ENCODE measurements at places on chromosomes 16 and 17.

DNA sequence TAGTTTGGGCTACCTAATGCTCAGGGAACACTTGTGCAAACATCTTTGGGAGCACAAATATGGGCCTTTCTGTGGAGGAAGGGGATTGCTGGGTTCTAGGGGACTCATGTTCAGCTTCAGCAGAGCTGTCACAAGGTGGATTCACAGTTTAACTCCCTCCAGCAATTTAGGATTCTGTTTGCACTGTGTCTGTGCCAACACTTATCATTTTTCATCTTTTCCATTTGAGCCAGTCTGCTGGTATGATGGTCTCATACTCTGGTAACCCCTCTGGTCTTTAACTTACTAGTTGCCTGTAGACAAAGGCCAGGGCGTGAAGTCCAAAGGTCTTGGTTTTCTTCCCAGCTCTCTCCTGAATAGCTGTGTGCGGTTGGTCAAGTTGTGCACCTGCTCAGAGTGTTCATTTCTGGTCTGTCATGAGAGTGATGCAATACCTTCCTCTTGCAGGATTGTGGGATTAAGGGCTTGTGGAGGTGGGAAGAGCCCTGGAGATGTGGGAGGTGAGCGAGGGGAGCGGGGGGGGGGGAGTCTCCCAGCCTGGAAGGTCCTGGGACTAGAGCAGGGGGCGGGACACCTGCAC, 152.6 kb downstream of the CMIP start:
- DNase-seq: no peak

DNA sequence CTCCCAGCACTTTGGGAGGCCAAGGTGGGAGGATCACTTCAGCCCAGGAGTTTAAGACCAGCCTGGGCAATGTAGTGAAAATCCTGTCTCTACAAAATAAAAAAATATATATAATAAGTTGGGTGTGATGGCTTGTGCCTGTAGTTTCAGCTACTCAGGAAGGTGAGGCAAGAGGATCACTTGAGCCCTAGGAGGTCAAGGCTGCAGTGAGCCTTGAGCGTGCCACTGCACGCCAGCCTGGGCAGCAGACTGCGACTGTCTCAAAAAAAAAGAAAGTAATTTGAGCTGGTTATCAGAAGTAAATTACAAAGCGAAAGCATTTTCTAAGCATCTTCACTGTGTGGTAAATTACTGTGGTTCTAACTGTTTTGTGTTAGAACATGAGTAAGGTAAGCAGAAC, 66.2 kb downstream of the NQO1 start:
- DNase-seq: no peak

GRCh38 chr17:48023400-48024148, 14.0 kb downstream of the COPZ2 start:
- DNase-seq: peak; percentile 29

GRCh38 chr17:82966415-82966814, 113.0 kb upstream of the METRNL start:
- no peak for DNase-seq

DNA sequence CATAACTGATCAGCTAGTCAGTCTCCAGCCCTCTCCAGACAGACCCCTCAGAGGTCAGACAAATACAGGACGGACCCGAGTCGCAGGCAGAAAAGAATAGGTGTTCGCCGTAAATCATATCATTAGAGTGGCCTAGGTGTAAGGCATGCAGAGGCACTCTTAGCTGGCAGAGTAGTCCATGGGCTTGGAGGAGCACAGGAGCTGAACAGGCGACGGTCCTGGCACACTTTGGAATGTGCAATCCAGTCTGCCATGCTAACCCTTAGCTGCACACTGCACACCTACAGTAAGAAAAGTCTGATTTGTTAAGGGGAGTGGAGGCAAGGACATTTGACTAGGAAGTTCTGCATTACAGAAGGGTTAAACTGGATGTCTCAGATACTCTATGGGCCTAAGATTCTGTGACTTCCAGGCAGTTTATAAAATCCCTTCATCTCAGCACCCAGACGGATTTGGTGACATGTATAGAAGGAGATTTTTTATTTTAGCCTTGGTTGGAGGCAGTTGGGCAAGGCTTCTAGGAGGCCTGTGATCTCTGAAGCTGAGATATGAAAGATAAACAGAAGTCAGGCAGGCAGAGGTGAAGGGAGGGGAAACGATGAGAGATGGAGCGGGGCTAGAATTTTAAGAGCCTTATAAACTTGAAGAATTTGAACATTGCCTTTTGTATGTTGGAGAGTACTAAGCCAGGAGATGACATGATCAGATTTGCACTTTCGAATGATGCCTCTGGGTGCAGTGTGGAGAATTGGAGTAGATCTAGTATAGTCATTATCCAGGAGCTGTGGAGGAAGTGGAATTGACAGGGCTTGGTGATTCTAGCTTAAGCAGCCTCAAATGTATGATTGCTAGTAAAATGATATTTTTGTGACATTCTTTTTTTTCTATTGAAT, 34.6 kb upstream of the SLC5A11 start:
- DNase-seq: no peak

DNA sequence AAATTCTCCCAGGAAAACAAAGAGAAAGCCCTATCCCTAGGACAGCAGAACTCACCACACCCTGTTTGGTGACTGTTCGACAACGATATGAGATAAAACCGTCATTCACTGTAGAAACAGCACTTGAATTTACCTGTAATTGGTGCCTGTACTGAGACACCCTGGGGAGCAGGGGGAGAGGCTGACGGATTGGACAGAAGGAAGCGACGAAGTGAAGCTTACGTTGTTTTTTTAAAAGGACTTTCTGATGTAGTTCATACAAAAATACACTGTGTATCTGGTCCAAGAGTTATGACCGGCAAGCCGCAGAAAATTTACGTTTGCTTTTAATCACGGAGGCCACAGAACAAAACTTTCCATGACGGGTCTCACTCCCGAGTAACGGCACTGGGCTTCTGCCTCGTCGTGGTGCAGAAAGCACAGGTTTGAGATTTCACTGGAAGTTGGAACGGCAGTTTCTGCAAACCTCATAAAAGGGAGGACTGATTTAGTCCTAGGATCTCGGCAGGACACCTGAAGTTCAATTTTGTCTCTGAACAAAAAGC, 9.7 kb downstream of the NXN start:
- DNase-seq: no peak

DNA sequence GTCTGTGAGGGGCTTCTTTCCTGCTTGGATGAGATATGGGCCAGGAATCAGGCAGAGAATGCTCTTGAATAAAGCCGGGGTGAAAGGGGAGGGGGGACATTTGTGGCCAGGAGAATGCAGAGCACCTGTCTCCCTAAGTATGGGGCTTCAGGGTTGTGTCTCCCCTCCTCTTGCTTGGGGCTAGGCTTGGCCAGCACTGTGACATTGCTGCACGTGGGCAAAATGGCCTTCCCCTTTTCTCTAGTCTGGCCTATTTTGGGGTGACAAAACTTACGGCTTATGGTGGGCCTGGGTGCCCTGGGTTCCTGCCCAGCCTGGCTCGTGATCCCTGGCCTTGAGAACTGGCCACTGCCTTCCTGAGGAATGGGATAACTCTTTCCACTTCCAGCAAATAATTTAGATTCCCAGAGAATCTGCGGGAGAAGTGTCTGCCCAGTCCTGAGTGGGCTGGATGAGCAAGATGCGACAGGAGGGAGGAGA, 5.6 kb downstream of the NFE2L1 start:
- DNase-seq: no peak

- no peak for DNase-seq
Observed at GRCh38 chr16:17265154-17265553, 205.6 kb downstream of the XYLT1 start.

- no peak for DNase-seq
Observed at GRCh38 chr16:79597277-79598062, 3.1 kb downstream of the MAF start.

GRCh38 chr16:81517629-81518438, 73.2 kb downstream of the CMIP start:
- no peak for DNase-seq

GRCh38 chr17:18035704-18036103, 3.3 kb downstream of the ATPAF2 start:
- no peak for DNase-seq

GRCh38 chr17:7023576-7024401, 939 bp downstream of the BCL6B start:
- peak; percentile 93 for DNase-seq

GRCh38 chr17:9890124-9890523, 14.9 kb downstream of the RCVRN start:
- DNase-seq: no peak

DNA sequence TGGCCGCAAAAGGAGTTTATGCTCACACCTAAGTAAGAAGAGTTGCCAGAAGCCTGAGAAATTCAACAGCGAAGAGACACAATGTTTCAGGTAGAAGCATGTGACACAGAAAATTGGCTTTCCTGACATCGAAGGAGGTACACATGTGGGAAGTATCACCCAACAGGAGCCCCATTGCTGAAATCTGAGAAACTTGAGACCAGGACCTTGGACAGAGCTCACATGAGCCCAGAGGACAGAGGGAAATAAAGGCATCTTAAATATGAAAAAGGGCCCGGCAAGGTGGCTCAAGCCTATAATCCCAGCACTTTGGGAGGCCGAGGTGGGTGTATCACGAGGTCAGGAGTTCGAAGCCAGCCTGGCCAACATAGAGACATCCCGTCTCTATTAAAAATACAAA, 304.1 kb upstream of the C16orf82 start:
- no peak for DNase-seq

DNA sequence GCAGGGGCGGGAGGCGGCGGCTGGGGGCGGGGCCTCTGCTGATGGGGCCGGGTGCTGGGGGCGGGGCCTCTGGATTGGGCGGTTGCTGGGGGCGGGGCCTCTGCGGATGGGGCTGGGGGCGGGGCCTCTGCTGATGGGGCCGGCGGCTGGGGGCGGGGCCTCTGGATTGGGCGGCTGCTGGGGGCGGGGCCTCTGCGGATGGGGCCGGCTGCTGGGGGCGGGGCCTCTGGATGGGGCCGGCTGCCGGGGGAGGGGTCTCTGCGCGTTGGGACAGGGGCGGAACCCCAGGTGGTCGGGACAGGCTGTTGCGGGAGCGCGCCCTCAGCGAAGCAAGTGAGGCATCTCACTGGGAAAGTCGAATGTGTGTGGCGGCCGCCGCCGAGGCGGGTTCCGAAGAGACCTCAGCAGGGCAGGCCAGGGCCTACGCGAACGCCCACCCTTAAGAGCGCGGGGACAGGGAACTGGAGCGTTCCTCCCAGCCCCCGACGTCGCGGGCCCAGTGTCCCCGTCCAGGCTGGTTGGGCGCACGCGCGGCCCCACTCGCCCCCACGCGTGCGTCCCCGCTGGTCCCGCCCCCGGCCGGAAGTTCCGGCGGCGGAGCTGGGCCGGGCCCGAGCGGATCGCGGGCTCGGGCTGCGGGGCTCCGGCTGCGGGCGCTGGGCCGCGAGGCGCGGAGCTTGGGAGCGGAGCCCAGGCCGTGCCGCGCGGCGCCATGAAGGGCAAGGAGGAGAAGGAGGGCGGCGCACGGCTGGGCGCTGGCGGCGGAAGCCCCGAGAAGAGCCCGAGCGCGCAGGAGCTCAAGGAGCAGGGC, at the start of gene STUB1:
Gene STUB1, plus strand, starts transcription at position 597 of the 811 bp plus-strand sequence. Its CDS starts 116 bp downstream, at position 713.
- peak; percentile 84 for DNase-seq

GRCh38 chr17:1769822-1770477, 8.1 kb downstream of the SERPINF1 start:
- no peak for DNase-seq

- DNase-seq: no peak
Observed at GRCh38 chr16:26413780-26414179, 652.9 kb upstream of the C16orf82 start.

DNA sequence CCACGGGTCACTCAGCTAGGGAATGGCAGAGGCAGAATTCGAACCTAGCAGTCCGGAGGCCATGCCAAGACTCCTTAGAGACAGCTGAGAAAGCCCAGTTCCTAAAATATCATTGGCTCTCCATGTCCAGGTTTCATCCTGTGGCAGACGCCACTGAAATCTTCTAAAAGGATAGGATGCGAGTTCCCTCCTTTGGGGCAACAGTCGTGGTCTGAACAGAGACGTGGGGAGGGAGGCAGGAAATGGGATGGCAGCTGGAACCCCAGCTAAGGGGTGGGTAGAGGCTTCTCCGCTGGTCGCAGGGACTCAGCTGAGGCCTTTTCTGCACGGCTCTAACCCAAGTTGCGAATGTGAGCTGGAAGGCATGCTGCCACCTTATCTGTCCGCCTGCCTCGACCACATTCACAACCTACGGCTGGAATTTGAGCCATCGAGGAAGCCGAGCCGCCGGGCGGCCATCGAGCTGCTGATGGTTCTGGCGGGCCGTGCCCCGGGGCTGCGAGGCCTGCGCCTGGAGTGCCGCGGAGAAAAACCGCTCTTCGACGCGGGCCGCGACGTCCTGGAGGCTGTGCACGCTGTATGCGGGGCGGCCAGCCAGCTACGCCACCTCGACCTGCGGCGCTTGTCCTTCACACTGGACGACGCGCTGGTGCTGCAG, 1.9 kb upstream of the HSF4 start:
- no peak for DNase-seq

DNA sequence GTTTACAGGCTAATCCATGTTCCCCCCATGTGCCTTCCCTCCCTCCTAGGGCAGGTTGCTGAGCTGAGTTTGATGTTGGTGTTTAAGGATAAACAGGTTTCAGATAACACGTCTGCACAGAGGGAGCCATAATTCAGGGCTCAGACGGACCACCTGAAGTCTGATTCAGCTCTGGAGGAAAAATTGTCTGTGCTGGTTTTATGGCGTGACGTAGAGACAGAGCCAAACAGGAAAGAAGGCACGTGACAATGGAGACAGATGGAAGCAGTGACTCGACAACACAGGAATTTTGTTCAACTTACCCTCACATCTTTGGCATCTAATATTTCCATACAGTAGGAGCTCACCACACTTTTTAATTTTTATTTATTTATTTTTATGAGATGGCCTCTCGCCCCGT, 10.7 kb upstream of the USP10 start:
- no peak for DNase-seq

DNA sequence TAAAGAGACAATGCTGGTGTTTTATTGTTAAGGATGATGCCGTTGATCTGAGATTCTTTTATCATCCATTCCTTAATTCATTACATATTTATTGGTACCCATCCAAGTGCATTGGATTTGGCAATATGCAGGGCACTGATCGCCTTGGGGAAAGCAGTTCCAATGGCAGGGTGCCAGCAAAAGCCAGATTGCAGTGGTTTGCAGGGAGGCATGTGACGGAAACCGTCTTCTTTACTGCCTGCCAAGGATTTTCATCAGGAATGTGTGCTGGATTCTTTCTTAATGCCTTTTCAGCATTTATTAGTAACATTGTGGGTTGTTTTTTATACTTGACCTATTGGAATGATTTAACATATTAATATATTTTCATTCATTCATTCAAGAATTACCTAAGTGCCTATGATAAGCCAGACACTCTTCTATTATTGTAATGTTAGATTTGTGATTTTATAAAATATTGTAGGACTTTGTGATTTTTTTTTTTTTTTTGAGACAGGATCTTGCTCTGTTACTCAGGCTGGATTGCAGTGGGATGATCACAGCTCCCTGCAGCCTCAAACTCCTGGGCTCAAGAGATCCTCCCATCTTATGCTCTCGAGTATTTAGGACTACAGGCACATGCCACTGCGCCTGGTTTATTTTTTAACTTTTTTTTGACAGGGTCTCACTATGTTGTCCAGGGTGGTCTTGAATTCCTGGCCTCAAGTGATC, 93.4 kb upstream of the TNRC6A start:
- no peak for DNase-seq
